ENCODE measurements at places on chromosomes 7 and 10.
A peak's percentile ranks its signal among the peaks of the same experiment; 100 is the strongest.

GRCh38 chr7:4650433-4651047 is 31.6 kb upstream of the FOXK1 start:
- DNase-seq: no peak

DNA sequence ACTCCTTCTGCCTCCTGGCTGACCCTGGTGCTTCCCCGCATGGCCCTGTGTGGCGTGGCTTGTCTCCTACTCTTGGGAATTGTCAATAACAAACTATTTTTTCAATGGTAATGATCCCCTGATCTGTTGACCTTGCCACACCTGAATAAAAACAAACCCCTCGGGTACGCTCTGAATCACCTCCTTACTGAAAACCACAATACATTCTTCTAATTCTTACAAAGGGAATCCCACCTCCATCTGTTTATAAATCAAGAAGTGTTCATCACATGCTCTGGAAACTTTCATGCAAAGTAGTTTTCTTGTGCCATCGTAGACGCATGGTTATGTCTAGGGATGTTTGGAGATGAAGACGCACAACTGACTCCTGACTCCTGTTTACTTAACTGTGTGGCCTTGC is 245.8 kb downstream of the FRMD4A start:
- DNase-seq: no peak

GRCh38 chr7:122831436-122831835 is 54.8 kb downstream of the CADPS2 start:
- DNase-seq: no peak

GRCh38 chr10:24720096-24720495 is 3.6 kb downstream of the ARHGAP21 start:
- DNase-seq: no peak

DNA sequence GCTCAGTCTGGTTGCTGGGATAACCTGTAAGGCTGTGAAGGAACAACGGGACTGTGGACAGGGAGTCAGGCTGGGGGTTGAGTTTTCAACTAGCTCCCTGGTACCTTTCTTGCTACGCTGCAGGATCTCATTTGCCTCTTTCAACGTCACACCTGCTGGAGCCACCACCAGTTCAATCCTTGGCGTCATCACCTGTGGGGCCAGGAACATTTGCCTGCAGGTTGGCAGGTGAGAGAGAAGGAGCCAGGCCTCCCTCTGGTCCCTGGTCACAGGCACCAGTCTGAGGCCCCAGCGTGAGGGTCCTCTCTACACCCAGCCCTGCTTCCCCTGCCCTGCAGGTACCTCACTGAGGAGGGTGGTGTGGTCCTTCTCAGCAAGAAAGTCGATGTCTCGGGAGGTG is 9.8 kb downstream of the IMPDH1 start:
- no peak for DNase-seq

DNA sequence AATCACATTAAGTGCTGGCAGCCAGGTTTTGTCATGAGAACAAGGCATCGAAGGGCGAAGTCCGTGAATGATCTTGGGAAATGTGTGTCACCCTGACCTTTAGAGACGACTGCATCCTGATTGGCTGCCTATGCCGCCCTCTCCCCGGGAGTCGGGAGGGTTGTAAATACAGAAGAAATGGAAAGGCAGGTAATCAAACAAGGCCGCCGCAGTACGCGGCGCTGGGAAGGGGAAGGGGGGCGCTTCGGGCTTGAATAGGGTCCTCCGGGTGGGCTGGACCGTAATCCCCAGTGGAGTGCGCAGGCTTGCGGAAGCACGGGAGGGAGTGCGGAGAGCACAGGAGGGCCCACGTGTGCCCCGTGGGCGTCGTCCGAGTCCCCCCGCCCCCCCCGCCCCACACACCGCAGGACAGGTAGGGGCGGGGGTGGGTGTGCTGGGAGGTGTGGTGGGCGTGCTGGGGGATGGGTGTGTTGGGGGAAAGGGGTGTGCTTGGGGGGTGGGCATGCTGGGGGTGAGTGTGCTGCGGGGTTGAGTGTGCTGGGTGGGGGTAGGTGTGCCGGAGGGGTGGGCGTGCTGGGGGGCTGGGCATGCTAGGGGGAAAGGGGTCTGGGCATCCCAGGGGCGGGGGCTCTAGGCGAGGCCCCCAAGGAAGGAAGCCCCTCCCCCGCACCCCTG is 169.4 kb downstream of the ARHGAP12 start:
- peak; percentile 30 for DNase-seq

DNA sequence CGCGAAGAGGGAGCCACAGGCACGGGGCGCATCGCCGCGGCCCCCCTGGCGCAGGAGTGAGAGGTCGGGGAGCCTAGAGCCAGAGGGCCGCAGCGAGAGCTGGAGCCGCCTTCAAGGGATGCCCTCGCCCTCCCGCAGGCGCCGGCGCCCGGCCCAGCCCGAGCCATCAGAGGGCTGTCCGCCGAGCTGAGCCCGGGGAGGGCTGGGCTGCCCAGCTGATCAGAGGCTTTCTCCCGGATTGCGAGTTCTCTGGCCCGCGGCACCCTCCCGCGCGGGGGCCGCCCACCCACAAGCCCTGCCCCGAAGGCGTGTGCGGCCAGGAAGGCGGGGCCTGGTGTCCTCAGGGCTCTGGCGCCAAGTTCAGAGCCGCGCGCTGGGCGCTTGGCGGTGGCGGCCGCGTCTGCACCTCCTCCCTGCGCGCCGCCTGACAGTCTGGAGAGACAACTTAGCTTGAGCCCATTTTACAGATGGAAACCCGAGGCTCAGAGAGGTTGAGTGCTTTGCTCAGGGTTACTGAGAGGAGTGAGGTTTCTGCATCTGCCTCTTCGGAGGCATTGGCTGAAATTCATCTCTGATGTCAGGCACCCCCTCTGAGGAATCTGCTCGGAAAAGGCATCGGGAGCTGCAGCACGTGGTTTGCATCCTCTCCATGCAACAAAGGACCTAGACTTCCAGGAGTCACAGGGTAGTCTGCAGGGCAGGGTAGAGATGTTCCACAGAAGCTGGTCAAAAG is 3.8 kb upstream of the ANTXRL start:
- peak; percentile 22 for DNase-seq

DNA sequence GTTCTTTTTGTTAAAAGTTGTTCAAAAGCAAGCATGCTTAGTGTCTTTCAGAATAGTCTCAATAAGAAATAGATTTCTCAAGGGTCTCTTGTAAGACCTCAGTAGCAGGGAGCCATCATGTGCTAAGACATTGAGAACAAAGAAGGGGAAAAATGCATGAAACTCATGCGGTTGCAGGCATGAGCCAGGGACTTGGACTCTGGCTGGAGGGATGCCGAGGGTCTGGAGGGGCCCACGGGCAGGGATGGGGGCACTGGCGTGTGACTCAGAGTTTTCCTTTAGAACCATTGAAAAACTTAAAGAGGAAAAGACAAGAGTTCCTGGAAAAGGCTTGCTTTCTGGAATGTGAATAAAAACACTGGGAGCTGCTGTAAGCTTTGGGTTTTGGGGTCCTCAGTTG is 253.3 kb downstream of the CCDC3 start:
- no peak for DNase-seq

DNA sequence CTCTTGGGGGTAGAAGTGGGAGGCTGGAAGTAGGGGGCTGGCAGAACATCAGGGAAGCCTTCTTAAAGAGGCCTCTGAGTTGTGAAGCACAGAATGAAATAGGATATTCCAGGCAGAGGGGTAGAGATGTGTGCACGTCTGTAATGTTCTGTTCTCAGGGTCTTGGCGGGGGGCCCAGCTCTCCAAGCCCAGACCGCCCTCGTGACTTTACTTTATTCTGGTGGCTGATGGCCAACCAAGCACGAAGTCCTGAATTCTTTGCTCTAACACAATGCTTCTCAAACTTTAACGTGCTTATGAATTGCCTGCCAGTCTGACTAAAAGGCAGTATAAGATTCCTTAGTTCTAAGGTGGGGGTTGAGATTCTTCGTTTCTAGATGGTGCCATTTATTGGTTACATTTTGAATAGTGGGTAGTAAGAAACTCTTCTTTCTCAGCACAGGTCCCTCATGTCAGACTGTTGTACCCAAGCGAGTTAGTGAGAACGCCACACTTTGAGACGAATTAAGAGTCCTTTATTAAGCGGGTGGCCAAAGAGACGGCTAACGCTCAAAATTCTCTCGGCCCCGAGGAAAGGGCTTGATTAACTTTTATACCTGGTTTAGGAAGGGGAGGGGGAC is 8.2 kb downstream of the PRXL2A start:
- no peak for DNase-seq

- no peak for DNase-seq
Measured at GRCh38 chr10:11261687-11262493, 244.2 kb downstream of the CELF2 start.

GRCh38 chr7:102156867-102157266 is 129.8 kb upstream of the SH2B2 start:
- DNase-seq: no peak

- DNase-seq: no peak
Measured at GRCh38 chr7:99498546-99498944, 1.5 kb downstream of the ZNF394 start.

DNA sequence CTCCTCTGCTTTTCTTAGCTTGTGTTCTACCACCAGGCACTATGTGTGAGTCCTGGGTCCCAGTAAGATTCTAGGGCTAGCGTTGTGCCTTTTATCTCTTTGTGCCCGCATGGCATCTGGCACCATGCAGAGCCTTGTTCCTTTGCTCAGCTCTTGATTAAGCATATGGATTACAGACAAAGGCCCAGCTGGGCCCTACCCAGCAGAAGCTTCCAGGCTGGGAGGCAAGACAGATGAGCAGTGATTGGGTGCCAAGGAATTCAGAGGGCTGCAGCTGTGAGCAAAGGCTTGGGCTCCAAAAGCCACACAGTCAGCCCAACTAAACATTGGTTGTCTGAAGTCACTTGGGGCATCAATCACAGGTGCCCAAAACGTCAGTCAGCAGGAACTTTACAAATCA is 2.0 kb downstream of the ACSM6 start:
- no peak for DNase-seq

GRCh38 chr7:151308256-151308655 is 33.4 kb upstream of the NUB1 start:
- no peak for DNase-seq

- no peak for DNase-seq
Measured at GRCh38 chr7:134879815-134880475, 100.5 kb downstream of the CALD1 start.

DNA sequence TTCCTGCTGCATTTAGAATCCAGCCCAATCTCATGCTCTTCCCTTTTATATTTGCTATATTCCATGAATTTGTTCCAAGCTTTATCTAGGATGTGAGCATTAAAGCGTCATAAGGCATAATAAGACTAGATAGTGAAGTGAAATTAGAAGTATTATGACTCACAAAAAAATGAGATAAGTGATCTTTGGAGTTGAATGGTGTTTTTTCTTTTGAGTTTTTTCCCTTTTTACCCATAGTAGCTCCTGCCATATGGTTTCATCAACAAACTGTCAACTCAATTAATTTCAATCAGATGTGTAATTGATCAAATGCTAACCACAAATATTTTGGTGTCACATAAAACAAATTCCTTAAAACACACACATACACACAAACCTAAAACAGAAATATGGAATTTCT is 17.0 kb downstream of the KLHDC10 start:
- no peak for DNase-seq

DNA sequence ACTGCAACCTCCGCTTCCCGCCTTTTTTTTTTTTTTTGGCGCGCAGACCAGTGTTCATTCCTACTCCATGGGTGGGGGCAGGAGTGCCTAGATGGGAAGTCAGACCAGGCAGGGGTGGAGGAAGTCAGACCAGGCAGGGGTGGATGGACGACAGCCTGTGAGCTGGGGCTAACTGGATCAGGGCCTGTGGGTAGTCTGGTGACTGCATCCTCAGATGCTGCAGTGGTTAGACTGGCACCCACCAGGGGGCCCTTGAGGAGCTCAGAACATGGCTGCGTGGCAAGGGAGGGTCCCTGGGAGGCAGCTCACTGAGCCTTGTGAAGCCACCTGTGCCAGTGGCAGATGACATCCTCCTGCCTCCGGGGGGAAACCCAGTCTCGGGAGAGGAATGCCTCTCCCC is 35.1 kb downstream of the RCC1L start:
- DNase-seq: no peak

DNA sequence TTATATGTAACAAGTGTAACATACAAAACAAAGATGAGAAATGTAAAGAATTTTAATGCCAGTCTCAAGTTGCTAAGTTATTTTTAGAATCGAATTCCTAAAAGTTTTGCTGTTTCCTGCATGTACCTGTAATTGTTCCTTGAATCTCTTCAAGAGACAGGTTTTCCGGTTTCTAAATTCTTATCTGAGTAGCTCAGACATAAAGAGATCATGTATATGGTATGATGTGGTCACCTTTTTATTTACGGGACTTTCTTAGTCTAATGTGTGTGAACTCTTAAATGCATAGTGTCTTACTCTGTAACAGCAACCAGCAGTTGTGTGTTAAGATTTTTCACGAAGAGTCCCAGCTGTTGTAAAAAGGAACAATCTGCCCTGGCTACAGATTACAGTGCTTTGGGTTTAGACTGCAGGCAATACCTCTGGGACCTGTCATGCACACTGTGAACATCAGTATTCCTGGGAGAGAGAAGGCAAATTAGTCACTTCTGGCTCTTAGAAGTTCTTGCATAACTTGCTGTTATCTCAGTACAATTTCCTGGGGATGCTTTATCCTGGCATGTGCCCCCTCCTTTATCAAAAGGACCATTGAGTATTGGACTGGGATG is 263.4 kb downstream of the BICC1 start:
- no peak for DNase-seq
